ENCODE measurements at places on chromosomes 3 and 15.

DNA sequence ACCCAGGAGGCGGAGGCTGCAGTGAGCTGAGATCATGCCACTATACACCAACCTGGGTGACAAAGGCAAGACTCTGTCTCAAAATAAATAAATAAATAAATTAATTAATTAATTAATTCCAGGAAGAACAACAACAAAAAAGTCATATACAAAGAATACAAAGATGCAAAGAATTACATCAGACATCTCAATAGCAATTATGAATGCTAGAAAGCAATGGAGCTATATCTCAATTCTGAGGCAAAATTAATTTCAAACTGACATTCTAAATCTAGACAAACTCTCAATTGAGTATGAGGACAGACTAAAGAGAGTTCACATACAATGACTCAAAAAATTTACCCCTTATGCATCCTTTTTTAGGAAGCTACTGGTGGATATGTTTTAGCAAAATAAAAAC lies 69.6 kb upstream of the CTNNB1 start:
- no peak for DNase-seq

- DNase-seq: no peak
These were observed 61.2 kb downstream of the KLHL6 start for GRCh38 chr3:183494341-183494740.

DNA sequence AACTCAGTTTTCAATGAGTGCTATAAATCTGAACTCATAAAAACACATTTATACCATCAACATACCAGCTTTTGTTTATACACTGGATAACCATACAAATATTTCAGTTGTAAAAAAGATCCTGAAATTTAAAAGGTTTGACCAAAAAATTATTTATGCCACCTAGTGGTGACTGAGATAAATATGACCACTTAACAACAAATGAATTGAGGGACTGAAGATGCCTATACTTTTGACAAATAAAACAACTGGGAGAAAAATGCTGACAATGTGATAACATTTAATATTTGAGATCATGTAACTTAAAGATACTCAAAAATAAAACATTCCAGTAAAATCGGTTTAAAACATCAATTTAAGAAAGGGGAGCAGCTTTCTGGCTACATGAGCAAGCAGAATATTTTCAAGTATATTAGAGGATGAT lies 30.4 kb downstream of the ATG3 start:
- DNase-seq: no peak

DNA sequence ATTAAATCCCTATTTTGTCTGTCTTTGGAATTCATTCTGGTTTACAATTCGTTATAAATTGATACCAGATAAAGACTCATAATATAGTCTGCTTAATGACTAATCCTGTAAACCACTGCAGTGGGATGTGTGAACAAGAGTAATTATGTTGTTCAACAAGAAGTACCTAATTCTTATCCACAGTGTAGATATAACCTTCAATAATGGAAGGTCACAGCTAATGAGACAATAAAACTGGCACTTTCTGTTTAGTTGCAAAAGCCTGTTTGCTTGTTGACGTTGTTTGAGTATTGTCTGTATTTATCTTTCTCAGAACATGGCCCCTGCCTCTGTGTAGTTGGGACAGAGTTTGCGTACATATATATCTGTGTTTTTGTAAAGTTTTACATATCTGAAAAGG lies 26.7 kb downstream of the PIAS1 start:
- no peak for DNase-seq

GRCh38 chr3:63974451-63974850 lies 48.8 kb downstream of the PSMD6 start:
- no peak for DNase-seq

DNA sequence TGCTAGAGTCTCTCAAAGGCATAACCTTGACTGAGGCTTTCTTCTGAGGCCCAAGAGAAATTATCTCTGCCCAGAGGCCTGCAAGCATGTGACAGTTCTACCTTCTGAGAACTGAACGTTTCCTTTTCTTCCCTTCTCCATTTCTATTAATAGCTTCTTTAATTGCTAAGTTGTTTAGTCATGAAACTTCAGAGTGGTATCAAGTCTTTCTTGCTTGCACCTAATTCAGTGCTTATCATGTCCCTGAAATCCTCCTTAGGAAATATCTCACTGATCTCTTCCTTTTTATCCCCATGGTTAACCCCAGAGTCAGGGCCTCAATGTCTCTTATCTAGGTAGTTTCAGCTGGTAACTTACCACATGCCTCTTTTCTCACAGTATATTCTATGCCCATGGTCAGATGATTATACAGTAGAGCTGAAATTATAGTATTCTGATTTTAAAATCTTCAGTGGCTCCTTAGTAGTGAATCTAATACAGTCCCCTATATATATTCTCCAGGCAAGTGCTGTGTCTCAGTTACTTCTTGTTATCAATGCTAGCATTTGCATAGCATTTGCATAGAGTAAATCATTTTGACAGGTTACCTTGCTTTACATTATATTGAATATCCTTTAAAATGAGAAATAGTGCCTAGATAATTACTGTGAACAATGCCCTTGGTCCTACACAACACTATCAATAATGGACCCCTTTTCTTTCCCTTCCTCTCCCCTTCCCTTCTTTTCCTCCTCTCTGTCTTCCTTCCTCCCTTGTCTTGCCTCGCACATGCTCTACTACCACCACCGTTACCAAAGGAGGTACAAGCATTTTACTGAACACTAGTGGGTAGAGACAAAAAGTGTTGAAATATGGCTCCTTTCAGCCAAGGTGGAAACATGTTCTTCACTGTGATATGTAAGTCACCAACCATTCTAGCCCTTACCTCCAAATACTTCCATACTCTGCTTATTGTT lies 33.0 kb downstream of the KBTBD8 start:
- no peak for DNase-seq

GRCh38 chr3:49428752-49429080 lies 408 bp downstream of the NICN1 start:
- DNase-seq: no peak

GRCh38 chr15:74845208-74845568 lies 2.2 kb upstream of the ULK3 start:
- DNase-seq: no peak

All from lower lobe of right lung (tissue), 2 donors.